ENCODE measurements at places on chromosomes 2 and 18. TPM values are rescaled to one million over a fixed set of nuclear protein-coding genes. Genes with fewer than 3 reads are reported as not detected.
A peak's percentile ranks its signal among the peaks of the same experiment; 100 is the strongest.

DNA sequence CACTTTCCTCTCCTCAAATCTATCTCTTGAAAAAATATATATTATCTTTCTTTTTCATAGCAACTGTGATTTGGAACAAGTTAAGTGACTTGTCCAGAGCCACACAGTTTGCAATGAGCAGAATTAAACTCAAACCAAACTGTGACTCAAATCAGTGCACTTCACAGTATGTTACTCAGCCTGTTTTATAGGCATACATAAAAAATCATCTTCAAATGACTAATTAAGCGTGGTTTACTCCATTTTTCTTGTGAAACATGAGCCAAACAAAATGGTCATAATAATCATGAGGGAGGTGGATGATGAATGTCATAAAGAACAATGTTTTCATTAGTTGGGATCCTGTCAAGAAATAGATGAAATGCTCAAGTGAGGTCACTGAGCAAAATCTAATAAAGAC, 6.1 kb upstream of the CCDC178 start:
- H3K4me1 ChIP-seq, result no peaks in the 10 kb centered on the region
- DNase-seq, result no peak

- H3K4me1 ChIP-seq, result no peaks in the 10 kb centered on the region
- no peak overlapping the region for H3K4me3 ChIP-seq
- H3K36me3 ChIP-seq, result no peaks in the 10 kb centered on the region
- no peaks in the 10 kb centered on the region for H3K27me3 ChIP-seq
Measured at GRCh38 chr2:188766471-188766856, 207.7 kb upstream of the COL3A1 start.

- no peak overlapping the region for H3K4me3 ChIP-seq
- no peaks in the 10 kb centered on the region for H3K36me3 ChIP-seq
- DNase-seq, result no peak
- no peak overlapping the region for H3K27ac ChIP-seq
- H3K27me3 ChIP-seq, result no peaks in the 10 kb centered on the region
Measured at GRCh38 chr2:212770240-212770639, 231.6 kb upstream of the ERBB4 start.

DNA sequence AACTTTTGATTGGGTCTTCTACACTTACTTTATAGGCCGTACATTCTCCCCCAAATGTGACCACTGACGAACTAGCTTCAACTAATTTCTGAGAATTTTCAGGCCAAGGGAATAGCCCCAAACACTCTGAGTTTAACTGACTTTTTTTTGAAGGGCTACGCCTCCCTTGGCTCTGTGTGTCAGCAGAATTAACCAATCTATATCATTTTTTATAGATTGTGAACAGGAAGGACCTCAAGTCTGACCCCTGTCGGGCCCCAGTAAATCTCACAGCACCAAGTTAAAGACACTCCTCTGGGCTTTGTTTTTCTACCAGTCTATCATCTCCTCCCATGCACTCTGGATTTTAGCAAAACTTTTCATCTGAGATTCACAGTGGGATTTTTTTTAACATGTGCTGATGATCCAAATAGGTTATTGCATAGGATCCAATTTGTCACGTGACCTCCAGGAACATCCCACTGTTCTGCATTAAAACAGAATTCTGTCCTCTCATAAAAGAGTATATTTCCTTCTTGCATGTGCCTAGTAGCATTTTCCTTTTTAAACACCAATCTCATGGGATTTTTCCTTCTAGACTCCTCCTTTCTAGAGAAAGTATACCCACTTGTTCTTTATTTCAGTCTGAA, 307.1 kb downstream of the OSR1 start:
- no peak overlapping the region for H3K4me3 ChIP-seq
- no peak for DNase-seq
- no peak overlapping the region for H3K27ac ChIP-seq
- H3K27me3 ChIP-seq, result no peaks in the 10 kb centered on the region

DNA sequence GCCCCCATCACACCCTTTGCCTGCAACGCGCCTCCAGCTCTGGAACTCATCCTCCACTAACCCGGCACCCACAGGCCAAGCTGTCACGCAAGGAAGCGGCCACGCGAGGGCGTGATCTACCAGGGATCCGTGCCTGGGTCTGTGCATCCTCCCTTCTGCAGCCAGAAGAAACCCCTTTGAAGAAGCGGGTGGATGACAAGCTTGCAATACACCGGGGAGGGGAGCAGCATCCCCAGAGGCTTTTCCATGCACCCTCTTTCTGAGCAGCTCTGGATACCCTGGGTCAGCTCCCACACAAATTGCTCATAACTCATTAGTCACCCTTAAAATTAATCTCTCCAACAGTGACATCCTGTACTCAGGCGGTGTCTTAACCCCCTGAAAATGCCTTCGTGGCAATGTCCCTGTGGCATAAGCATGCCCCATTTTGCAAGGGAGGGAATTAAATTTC, 47.6 kb downstream of the PDCL3 start:
- H3K36me3 ChIP-seq, result no peaks in the 10 kb centered on the region
- no peak overlapping the region for H3K27ac ChIP-seq
- H3K4me3 ChIP-seq, result no peak overlapping the region
- H3K4me1 ChIP-seq, result no peaks in the 10 kb centered on the region

GRCh38 chr2:203072371-203072770, 57.7 kb downstream of the NBEAL1 start:
- H3K4me1 ChIP-seq, result no peaks in the 10 kb centered on the region
- peaks cover 9% of the 10 kb centered on the region for H3K36me3 ChIP-seq
- no peak for DNase-seq
- no peak overlapping the region for H3K27ac ChIP-seq
- no peak overlapping the region for H3K4me3 ChIP-seq
- no peaks in the 10 kb centered on the region for H3K27me3 ChIP-seq

DNA sequence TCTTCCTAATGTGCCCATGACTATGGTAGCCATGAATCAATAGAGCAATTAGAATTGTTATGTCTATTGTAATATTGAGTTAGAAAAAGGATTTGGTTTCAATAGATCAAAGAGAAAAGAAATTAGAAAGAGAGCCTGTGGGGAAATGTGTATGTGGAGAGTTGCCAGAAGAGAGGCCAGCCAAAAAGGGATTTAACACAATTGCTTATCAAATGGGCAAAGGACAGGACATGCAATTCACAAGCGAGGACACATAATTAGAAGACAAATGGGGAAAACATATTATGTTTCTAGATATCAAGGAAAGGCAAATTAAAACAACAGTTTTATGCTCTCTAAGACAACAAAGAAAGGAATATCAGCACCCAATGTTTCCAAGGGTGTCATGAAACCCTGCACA, 403.2 kb upstream of the KLHL29 start:
- no peaks in the 10 kb centered on the region for H3K4me1 ChIP-seq
- no peak for DNase-seq
- no peak overlapping the region for H3K27ac ChIP-seq
- no peak overlapping the region for H3K4me3 ChIP-seq
- H3K27me3 ChIP-seq, result no peaks in the 10 kb centered on the region

DNA sequence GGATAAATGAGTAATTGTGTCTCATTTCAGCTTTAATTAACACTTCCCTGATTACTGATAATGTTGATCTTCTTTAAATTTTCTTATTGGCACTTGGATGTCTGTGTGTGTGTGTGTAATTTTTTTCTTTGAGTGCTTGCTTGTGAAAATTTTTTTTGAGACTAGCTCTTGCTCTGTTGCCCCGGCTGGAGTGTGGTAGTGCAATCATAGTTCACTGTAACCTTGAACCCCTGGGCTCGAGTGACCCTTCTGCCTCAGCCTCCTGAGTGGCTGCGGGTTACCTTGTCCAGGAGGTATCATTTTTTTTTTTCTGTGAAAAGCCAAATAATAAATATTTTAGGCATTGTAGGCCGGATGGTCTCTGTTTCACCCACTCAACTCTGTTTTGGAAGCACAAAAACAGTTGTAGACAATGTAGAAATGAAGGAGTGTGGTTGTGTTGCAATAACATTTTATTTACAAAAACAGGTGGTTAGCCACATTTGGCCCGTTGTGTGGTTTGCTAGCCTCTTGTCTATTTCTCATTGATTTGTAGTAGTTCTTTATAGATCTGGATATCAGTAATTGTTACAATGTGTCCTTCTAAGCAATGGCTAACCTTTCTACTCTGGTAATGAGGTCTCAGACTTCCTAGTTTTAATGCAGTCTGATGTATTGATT, 7.9 kb downstream of the IL1RL2 start:
- DNase-seq, result no peak
- H3K4me1 ChIP-seq, result no peaks in the 10 kb centered on the region
- H3K36me3 ChIP-seq, result no peaks in the 10 kb centered on the region
- no peaks in the 10 kb centered on the region for H3K27me3 ChIP-seq

GRCh38 chr2:234139755-234140154, 89.3 kb downstream of the SPP2 start:
- no peak for DNase-seq
- H3K4me3 ChIP-seq, result no peak overlapping the region
- H3K27me3 ChIP-seq, result no peaks in the 10 kb centered on the region

GRCh38 chr18:3852321-3852720, 402.3 kb downstream of the TGIF1 start:
- no peaks in the 10 kb centered on the region for H3K4me1 ChIP-seq
- no peak overlapping the region for H3K27ac ChIP-seq
- peaks cover 12% of the 10 kb centered on the region for H3K36me3 ChIP-seq
- no peak overlapping the region for H3K4me3 ChIP-seq
- H3K27me3 ChIP-seq, result no peaks in the 10 kb centered on the region

DNA sequence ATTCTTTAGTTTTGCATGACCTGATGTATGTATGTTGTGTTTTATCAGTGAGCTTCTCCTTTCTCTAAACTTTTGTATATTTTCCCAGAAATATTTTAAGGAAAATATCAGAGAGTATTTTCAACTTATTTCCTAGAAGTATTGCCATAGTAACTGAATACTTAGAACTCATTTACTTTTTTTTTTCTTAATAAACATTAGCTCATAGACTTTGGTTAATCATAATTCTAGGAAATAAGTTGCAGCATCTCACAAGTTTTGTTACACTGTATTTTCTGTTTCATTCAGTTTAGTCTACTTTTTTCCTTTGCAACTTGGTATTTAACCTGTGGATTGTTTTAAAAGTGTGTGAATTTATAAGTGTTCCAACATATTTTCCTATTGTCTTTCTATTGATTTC, 27.5 kb downstream of the SMCHD1 start:
- H3K27ac ChIP-seq, result no peak overlapping the region
- H3K27me3 ChIP-seq, result no peaks in the 10 kb centered on the region
- peaks cover 37% of the 10 kb centered on the region for H3K36me3 ChIP-seq

- H3K4me3 ChIP-seq, result no peak overlapping the region
- DNase-seq, result no peak
- H3K4me1 ChIP-seq, result no peaks in the 10 kb centered on the region
- no peaks in the 10 kb centered on the region for H3K27me3 ChIP-seq
- no peak overlapping the region for H3K27ac ChIP-seq
- H3K36me3 ChIP-seq, result no peaks in the 10 kb centered on the region
Measured at GRCh38 chr18:523561-523960, 23.1 kb upstream of the COLEC12 start.

GRCh38 chr2:173448938-173449471, 94.3 kb downstream of the CDCA7 start:
- no peaks in the 10 kb centered on the region for H3K27me3 ChIP-seq
- H3K4me1 ChIP-seq, result no peaks in the 10 kb centered on the region

DNA sequence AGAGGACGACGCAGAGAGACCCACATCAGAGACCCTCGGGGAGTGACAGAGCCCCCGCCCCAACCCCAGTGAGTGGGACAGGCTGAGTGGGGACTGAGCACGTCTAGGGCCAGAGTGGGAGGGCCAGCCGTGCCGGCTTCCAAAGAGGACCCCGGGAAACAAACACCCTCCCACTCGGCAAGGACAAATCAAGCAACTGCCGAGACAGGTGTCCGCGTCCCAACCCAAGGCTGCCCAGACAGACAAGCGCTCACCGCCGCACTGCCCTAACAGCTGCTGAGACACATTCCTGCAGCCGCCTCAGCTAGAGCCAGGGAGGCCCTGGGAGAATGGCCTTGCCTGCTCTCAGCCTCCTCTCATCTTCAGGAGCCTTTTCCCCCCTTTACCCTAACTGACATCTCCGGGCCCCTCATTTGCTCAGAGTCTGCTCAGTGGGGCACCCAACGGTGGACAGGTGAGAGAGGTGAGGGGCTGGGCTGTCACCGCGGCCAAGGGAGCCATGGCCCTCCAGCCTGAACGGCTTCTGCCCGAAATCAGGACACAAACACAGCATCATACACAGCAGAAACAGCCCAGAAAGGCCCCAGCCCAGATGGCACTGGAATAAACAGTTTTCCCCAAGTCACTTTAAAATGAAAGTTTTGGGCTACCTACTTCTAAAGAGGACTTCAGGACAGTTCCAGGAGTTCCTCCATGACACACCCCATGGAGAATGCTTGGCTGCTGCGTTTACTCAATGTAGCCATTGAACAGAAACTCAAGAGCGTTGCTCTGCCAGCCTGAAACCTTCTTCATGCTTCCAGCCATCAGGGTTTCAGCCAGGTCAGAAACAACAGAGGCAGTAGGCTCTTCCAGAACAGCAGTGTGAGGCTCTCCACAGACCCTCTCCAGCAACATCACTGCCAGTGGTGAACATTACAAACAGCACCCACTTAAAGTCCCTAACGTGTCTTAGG, 23.6 kb downstream of the SLC66A2 start:
- H3K27me3 ChIP-seq, result no peaks in the 10 kb centered on the region
- DNase-seq, result peak; percentile 24
- no peaks in the 10 kb centered on the region for H3K4me1 ChIP-seq
- peaks cover 42% of the 10 kb centered on the region for H3K36me3 ChIP-seq
- H3K27ac ChIP-seq, result no peak overlapping the region

- no peak for DNase-seq
- H3K27me3 ChIP-seq, result no peaks in the 10 kb centered on the region
- no peak overlapping the region for H3K27ac ChIP-seq
- H3K36me3 ChIP-seq, result no peaks in the 10 kb centered on the region
Measured at GRCh38 chr2:143674051-143674450, 544.8 kb downstream of the ARHGAP15 start.

GRCh38 chr2:176589287-176589686, 320.0 kb downstream of the MTX2 start:
- H3K36me3 ChIP-seq, result no peaks in the 10 kb centered on the region
- no peaks in the 10 kb centered on the region for H3K4me1 ChIP-seq
- no peaks in the 10 kb centered on the region for H3K27me3 ChIP-seq
- H3K4me3 ChIP-seq, result no peak overlapping the region
- no peak overlapping the region for H3K27ac ChIP-seq

GRCh38 chr2:205273148-205273547, 409.2 kb upstream of the NRP2 start:
- H3K36me3 ChIP-seq, result peaks cover 6% of the 10 kb centered on the region
- peaks cover 12% of the 10 kb centered on the region for H3K4me1 ChIP-seq
- peak overlapping the region; percentile 13 for H3K4me3 ChIP-seq
- peak overlapping the region; percentile 78 for H3K27ac ChIP-seq
- no peak for DNase-seq

- no peak overlapping the region for H3K4me3 ChIP-seq
- H3K27me3 ChIP-seq, result no peaks in the 10 kb centered on the region
- H3K27ac ChIP-seq, result no peak overlapping the region
- H3K4me1 ChIP-seq, result no peaks in the 10 kb centered on the region
- no peak for DNase-seq
Measured at GRCh38 chr2:128196471-128196931, 105.5 kb downstream of the UGGT1 start.

GRCh38 chr2:50922506-50922905, 109.4 kb downstream of the NRXN1 start:
- DNase-seq, result no peak
- H3K4me3 ChIP-seq, result no peak overlapping the region
- no peak overlapping the region for H3K27ac ChIP-seq
- H3K4me1 ChIP-seq, result no peaks in the 10 kb centered on the region

GRCh38 chr2:200077838-200078237, 122.5 kb downstream of the MAIP1 start:
- no peaks in the 10 kb centered on the region for H3K36me3 ChIP-seq
- H3K4me3 ChIP-seq, result no peak overlapping the region
- no peaks in the 10 kb centered on the region for H3K4me1 ChIP-seq
- H3K27me3 ChIP-seq, result no peaks in the 10 kb centered on the region
- DNase-seq, result no peak

GRCh38 chr2:119672161-119672862, 6.7 kb upstream of the TMEM177 start:
- DNase-seq, result no peak
- no peak overlapping the region for H3K27ac ChIP-seq
- H3K4me1 ChIP-seq, result peaks cover 8% of the 10 kb centered on the region

Gene NBEAL1
- 12.6 TPM for total RNA-seq

Gene HOXD3
- total RNA-seq, result not detected

Gene WIPF1
- 5.1 TPM for total RNA-seq

Gene SLC4A3
- 11.1 TPM for total RNA-seq

All from H9 (cell line).